ENCODE measurements at places on chromosomes 7 and 10.

- no peak for DNase-seq
These were observed 34.2 kb upstream of the TCF7L2 start for GRCh38 chr10:112915590-112916572.

GRCh38 chr10:74383642-74384041, 232.6 kb downstream of the ADK start:
- DNase-seq = no peak

GRCh38 chr7:93601363-93601762, 26.8 kb upstream of the CALCR start:
- no peak for DNase-seq

DNA sequence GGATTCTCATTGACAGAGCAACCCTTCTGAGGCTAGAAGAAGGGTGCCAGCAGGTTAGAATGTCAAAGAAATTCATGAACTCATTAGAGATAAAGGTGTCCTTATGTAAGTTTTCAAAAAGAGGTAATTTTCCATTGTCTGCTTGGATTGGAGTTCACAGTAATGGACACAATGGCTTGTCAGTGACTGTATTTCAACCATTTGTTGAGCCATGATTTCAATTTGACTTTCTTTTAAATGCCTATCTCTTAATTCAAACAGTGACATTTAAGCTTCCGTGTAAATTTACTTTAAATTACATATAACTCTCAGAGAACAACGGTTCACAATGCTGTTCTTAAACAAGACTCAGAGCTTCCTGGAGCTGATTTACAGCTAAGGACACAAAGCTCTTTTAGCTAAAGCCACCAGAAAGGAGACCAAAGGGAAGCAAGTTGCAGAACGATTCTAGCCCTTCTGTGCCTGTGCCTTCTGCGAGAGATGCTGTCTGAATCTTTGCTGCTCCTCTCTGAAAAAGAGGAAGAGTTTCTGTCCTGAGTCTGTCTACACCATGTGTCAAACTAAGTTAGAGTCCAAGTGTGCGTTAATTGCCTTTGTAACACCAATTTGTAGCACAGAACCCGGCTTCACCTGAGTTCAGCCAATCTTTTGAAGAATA, 42.2 kb upstream of the PFKP start:
- DNase-seq = no peak

- no peak for DNase-seq
These were observed 35.6 kb downstream of the TAF3 start for GRCh38 chr10:7853890-7854289.

- DNase-seq = no peak
These were observed 52.8 kb upstream of the ZPBP start for GRCh38 chr7:50145801-50146338.
